ENCODE measurements at places on chromosomes 2 and 18.

GRCh38 chr18:35415511-35416073 lies 38.5 kb upstream of the ZNF396 start:
- no peak for DNase-seq

DNA sequence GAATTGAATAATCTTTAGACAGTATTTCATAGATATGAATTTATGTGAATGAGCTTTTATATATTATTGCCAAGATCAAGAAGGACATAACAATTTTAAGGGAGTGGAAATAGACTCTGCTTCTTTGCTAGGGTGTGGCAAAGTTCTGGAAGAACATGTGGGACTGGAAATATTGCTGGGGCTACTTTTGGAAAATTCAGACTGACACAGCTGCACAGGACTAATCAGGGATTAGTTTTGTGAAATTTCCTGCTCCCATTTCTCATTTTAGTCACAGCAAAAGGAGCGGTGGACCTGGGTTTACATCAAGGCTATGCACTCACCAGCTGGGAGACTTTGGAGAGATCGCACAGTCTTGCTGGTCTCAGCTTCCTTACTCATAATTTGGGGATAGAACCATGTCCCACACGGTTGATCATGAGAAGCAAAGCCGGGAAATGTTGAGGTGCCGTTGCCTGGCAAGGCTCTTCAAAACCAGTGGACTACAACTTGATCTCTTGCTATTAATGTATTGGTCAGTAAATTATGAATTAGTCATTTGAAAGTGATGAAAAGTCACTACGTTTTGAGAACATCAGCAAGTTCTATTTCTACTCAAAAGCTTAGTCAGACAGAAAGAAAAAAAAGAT lies 42.4 kb downstream of the IL1RL2 start:
- no peak for DNase-seq

DNA sequence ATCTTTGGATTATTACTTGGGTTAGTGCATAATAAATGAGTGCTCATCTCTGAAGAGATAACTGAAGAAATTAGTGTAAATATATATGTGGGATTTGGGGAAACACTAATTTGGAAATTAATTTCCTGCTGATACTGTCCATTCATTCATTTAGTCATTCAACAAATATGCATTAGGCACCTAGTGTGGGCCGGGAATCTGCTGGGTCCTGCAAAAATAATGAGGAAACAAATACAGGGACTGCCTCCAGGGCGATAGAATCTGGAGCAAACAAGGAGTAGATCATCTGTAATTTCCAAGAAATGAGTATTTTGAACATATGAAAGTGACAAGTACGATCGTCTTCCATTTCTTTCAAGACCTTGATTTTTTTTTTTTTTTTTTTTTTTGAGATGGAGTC lies 203.7 kb upstream of the LYPD1 start:
- no peak for DNase-seq

DNA sequence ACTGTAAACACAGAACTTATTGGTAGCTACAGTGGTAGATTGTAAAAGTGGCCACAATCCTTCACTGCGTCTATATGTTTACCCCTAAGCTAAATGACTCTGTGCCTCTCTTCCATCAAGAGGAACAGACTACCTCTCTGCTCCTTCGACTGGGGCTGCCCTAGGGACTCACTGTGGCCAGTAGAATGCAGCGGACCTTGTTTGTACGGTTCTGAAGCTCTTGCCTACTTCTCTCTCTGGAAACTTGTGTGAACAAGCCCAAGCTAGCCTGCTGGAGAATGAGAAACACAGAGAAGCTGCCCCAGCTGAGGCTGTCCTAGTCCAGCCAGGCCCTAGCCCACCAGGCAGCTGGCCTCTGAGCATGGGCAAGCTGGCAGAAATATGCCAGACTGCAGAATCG lies 140.8 kb upstream of the SLC1A4 start:
- DNase-seq, result no peak

All from hippocampal formation (tissue), 2 donors.